Activated CD4-positive, alpha-beta T cell treated with anti-CD3 and anti-CD28 coated beads, Interleukin-2, amount 10 ng/mL, durations not matched to agents 24 days and 14 days (primary cell): ENCODE measurements at places on chromosomes 12 and 14. TPM values are rescaled to one million over a fixed set of nuclear protein-coding genes. Genes with fewer than 3 reads are reported as not detected.
A peak's percentile ranks its signal among the peaks of the same experiment; 100 is the strongest.

TMPRSS12 gene
- total RNA-seq: not detected in 2 replicates

GOLGA3 gene
- 67.6 and 68.1 TPM in 2 replicates for total RNA-seq

DHRS2 gene
- total RNA-seq: 2.4 and 3.1 TPM in 2 replicates

EXOC3L4 gene
- not detected in 2 replicates for total RNA-seq

- H3K27me3 ChIP-seq: no peaks in the 10 kb centered on the region
- peak overlapping the region; percentile 51 for H3K27ac ChIP-seq
- no peak for DNase-seq
- H3K4me3 ChIP-seq: no peak overlapping the region
These were observed 57.9 kb downstream of the GPR68 start for GRCh38 chr14:91186515-91187066.

DNA sequence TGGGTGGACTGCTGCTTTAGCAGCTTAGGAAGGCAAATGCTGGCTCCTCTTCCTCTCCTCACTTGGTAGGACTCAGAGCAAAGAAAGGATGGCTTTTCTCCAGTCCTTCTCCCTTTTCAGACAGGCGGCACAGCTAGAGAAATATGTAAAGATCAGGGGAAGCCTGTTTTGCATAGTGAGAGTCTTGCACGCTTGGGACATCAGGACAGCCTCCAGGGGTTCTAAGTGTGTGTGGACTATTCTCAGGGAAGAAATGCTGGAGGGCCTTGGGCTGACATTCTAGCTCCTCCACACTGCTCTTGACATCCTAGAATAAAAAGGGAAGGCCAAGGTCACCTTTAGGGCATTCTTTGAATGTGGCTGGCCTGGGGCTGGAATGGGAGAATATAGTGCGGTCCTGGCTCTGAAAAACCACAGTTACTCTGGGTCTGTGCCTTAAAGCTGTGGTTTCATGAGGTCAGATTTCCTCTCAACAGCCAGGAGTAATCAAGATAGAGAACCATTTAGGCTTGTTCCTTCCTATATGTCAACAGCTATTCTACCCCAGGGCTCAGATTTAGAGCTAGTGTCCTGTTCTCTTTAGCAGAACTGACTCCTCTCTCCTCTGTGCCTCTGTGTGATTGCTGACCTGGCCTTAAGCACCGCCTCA is 24.3 kb downstream of the CMA1 start:
- H3K4me3 ChIP-seq: no peak overlapping the region
- no peaks in the 10 kb centered on the region for H3K27me3 ChIP-seq
- H3K36me3 ChIP-seq: peaks cover 1% of the 10 kb centered on the region

- peaks cover 33% of the 10 kb centered on the region for H3K36me3 ChIP-seq
- H3K4me3 ChIP-seq: peak overlapping the region; percentile 86
- peak overlapping the region; percentile 95 for H3K27ac ChIP-seq
- H3K27me3 ChIP-seq: no peaks in the 10 kb centered on the region
These were observed 21.1 kb downstream of the PRKCH start for GRCh38 chr14:61342486-61342885.

DNA sequence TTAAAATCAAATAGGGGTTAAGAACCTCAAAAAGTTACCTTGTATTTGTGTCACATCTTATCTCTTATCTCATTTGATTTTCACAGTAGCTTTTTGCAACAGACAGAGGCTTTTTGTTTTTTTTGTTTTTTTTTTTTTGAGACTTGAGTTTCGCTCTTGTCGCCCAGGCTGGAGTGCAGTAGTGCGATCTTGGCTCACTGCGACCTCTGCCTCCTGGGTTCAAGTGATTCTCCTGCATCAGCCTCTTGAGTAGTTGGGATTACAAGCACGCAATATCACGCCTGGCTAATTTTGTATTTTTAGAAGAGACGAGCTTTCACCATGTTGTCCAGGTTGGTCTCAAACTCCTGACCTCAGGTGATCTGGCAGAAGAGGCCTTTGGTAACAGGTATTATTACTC is 25.7 kb downstream of the RDH12 start:
- no peak overlapping the region for H3K4me3 ChIP-seq
- H3K36me3 ChIP-seq: no peaks in the 10 kb centered on the region
- DNase-seq: no peak
- H3K27me3 ChIP-seq: peaks cover 12% of the 10 kb centered on the region
- no peak overlapping the region for H3K27ac ChIP-seq

DNA sequence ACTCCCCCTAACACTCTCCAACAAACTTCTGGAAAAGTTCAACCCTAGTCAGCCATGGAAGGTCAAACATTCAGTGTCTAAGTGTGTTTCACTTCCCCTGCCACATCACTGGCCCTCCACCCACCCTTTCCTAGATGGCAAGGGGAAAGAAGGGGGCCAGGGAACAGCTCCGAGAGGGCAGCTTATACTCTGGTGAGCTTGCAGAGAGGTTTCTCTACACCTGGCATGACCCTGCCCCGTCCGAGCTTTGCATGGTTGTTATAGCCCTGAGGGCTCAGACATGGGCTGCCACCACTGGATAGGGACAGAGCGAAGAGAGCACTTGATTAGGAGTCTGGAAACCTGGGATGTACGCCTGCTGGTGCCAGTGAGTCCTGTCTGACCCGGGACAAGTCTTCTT is 4.0 kb downstream of the ACVRL1 start:
- no peaks in the 10 kb centered on the region for H3K4me1 ChIP-seq
- no peak overlapping the region for H3K27ac ChIP-seq
- no peaks in the 10 kb centered on the region for H3K36me3 ChIP-seq
- H3K4me3 ChIP-seq: no peak overlapping the region
- DNase-seq: no peak
- peaks cover 27% of the 10 kb centered on the region for H3K27me3 ChIP-seq

GRCh38 chr12:130116791-130117190 is 45.5 kb upstream of the FZD10 start:
- H3K27me3 ChIP-seq: peaks cover 2% of the 10 kb centered on the region
- no peaks in the 10 kb centered on the region for H3K36me3 ChIP-seq
- no peak overlapping the region for H3K4me3 ChIP-seq
- DNase-seq: no peak
- H3K27ac ChIP-seq: no peak overlapping the region
